Activated naive CD8-positive, alpha-beta T cell treated with anti-CD3 and anti-CD28 coated beads, Interleukin-2, amount 10 ng/mL, durations not matched to agents 7 days and 5 days (primary cell): ENCODE measurements at places on chromosomes 5 and 9. TPM values are rescaled to one million over a fixed set of nuclear protein-coding genes. Genes with fewer than 3 reads are reported as not detected.

Gene KIF24
- total RNA-seq = 6.6 TPM

Gene LCP2
- 452 TPM for total RNA-seq

DNA sequence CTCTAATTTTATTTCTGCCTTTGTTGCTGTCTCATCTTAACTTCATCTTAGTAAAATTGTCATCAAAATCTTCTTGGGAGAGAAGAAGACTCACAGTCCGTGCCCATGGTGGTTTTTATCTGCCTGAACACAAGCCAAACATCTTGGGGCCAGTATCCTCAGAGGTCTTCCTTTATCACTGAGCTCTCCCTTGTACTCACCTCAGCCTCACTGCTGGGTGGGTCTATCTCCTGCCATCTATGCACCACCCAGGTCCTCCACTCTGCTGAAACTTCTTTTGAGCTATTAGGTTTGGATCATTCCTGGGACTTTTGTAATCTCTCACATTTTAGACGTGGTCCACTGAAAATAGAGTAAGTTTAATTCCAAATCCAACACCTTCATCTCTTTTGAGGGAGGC lies 116.3 kb upstream of the EPB41L4A start:
- DNase-seq = no peak

GRCh38 chr9:16728137-16728508 lies 142.3 kb downstream of the BNC2 start:
- DNase-seq = no peak

DNA sequence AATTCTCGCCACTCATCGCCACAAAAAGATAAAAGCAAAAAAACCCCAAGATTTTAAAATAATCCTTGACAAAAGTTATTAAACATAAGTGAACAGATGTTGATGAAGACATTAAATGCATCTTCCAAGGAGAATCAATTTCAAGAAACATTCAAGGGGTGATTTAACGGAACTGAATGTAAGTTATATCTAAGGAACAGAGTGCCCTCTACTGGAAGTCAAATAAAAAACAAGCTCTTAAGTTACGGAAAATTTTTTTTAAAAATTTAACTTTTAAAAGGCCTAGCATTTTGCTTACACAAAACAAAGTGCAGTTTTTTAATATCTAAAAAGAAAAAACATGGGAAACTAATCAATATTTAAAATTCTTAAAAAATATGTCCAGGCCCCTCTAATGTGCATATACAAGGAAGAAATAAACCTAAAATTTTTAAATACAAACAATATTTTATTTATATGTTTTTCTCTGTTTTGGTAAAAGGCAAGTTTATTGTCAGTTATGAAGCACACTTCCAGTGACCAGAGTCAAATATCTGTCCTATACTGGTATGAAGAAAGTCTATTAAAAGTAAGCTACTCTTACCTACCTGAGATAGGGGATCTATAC lies 28.0 kb downstream of the TEX10 start:
- DNase-seq = no peak

DNA sequence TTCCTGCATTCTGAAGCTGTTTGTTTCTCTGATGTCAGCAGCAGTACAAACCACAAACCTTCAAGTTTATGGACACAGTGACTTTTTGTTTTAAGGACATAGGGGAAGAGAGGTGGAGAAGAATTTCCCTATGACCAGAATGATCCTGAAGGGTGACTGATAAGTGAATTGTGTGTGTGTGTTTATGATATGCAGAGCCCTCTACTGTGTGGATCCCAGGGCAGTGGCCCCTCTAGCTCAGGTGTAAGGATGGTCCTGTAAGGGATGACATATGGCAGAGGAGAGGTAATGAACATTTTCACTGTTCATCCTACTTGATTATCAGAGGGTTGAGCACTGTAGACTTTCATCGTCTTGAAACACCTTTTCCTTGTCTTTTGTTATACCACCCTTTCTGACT lies 30.6 kb upstream of the TMED7 start:
- no peak for DNase-seq

- DNase-seq = peak; percentile 54
Measured at GRCh38 chr5:150001660-150002486, 1.3 kb downstream of the HMGXB3 start.

Gene CA9
- total RNA-seq = 1.2 TPM

DNA sequence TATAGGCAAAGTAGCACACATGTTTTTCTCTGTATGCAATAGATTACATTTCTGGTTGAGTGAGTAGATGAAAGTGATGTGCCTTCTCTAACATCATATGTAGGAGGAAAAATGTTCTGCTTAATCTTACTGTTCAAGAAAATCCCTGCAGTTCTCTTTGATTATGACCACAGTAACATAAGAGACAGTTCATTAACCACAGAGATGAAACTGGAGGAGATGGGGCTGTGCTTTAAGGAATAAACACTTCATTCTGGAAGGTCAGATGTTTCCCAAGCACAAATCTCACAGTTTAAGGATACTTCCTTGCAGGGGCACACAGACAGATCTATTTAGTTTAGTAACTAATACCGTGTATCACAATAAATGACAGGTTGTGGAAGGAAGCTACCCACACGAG lies 150.2 kb downstream of the SEMA5A start:
- DNase-seq = no peak

DNA sequence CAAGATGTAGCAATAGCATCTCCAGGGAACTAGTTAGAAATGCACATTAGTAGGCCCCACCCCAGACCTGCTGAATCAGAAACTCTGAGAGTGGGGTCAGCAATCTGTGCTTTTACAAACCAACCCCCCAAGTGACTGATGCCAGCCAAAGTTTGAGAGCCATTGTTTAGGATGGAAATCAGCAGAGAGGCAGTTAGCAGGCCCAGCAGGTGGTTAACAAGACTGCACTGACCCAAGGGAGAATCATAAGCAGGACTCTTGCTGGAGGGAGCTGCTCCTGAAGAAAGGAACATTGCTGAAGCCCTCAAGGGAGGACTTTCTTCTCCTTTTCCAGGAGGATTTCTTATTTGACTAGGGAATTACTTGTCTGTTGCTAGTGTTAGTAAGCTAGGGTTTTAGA lies 74.2 kb upstream of the SLC12A2 start:
- DNase-seq = no peak

Gene SCGB3A1
- total RNA-seq = 6.6 TPM

DNA sequence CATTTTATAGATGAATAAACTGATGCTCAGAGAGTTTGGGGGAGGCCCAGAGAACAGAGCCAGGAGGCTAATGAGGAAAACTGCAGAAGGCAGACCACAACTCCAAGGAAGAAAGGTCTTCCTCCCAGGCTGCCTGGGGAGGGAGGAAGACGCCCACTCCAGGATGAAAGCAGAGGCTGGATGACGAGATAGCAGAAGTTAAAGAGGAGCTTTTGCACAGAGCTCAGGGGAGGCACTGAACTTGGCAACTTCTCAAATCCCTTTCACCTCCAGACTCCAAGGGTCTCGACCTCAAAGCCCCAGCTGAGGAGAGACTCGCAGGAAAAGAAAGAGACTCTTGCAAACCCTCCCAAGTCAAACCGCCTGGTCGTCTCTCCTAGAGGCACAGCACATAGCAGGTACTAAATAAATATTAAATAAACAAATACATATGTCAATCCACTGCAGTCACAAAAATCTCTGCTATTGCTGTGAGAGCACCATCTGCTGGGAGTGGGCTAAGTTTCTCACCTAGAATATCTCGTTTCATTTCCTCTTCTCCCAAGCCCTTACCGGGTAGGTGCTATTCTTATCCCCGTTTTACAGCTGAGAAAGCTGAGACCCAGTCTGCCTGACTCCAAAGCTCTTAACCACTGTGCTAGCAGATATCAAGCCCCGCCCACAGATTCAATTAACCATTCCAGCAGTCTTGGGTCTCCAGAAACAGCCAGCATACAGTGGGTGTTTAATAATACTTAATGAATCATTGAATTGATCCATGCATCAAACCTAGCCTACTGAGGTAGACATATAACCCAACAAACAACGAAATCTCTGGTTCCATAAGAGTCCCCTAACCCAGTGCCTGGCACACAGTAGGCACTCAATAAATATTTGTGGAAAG lies 97.8 kb upstream of the HAND1 start:
- DNase-seq = no peak

DNA sequence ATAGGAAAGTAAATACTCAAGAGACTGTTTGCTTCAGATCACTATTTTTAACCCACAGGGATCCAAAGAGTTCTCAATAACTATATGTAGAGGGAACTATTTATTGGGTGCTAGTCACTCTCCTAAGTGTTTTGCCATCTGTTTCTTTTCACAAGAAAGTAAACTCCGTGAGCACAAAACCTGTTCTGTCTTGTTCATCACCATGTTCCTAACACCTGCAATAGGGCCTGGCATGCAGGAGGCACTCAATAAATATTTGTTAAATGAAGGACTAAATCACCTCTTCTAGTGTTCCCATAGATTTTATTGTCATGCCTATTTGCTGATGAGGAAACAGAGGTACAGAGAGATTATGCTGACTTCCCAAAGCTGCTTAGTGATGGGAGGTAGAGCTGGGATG lies 118.2 kb downstream of the VCAN start:
- DNase-seq = no peak

DNA sequence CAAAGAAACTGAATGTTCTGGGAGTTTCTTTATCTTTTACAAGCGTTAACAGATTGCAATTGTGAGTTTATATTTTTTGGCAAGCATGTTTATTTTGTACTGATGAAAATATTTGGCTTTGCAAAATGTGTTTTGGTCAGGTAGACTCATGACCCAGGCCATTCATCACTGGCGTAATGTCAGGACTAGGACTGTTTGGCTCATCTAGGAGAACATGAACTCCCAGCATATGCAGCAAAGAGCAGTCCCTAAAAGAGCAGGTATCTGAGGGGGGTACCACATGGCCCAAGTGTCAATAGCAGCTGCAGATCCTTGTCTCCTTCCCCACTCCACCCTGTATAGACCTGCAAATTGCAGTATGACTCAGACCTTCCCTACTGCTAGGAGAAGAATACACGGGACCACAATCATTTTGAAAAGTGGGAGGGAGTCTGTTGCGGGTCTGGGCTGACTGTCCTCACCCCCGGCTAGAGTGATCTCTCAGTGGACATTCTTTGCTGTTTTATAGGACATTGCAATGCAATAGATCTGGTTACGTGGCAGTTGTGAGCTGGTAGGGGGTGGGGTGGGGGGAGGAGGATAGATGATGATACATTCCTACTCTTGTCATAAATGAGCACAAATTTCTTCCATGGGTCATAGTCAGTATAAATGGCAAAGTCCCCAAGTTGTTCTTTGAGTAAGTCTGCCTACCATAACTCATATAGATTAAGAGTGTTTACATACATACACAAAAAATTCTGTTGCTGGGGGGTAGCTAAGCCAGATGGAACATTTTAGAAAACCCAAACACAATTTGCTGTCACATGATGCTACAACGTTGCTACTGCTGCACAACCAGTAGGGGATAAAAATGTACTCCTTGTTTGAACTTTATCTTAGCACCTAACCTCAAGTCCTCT lies 20.8 kb upstream of the SNCAIP start:
- no peak for DNase-seq

DNA sequence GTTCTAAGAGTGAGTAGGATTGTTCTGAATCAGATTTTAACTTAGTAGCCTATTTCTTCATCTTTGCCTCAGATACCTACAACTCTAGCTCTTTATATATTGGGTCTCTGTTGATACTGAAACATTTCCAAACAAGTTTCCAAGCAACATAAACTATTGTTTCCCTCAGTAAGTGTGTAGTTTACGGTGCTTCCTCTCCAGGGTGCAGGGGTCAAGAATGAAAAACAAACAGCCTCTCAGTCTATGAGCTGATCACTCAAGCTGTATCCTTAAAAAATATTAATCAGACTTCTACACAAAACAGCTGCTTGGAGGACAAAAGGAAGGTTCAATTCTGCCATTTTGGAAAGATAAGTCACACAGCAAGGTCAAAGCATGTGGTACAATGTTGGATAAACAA lies 75.0 kb downstream of the ADAMTS12 start:
- no peak for DNase-seq

Gene NMUR2
- not detected for total RNA-seq

DNA sequence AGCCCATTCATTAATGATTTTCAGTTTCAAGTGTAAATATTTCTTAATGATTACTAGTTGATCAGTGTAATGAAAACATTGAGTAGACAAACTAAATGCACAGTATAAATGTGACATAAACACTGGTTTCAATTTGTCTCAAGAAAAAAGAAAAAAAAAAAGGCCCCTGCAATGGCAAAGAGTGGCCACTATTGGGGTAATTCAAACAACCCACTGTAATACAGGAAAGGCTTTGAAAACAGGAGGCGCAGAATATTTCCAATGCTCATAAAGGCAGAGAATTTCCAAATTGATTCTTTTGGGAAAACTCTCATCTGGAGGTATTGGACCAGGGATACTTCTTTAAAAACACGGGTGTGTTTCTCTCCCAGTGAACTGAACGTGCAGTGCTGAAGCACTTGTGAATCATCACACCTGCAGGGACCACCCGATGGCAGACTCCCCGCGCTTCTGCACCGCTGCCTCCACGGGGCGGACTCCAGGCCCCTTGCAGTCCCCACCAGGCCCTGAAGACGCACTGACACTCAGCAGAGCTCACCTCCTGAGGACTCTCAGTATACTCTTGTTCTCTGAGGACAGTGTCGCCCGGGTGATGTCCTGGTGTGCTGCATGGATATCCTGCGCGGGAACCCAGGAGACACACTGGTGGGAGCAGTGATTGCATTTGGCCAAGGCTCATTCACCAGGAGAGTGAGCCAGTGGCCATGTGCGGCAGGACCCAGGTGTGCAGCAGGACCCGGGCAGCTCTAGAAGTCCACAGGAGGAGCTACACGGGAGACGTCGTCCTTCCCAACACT lies 227.6 kb upstream of the IRX4 start:
- DNase-seq = no peak

- DNase-seq = no peak
Measured at GRCh38 chr9:136160381-136160841, 41.7 kb upstream of the TMEM250 start.

- DNase-seq = no peak
Measured at GRCh38 chr5:156892223-156892622, 42.1 kb downstream of the PPP1R2B start.

- DNase-seq = no peak
Measured at GRCh38 chr9:125486576-125486975, 220.4 kb downstream of the MAPKAP1 start.

- DNase-seq = no peak
Measured at GRCh38 chr9:18188971-18189370, 285.0 kb upstream of the ADAMTSL1 start.

- peak; percentile 60 for DNase-seq
Measured at GRCh38 chr5:157143127-157143971, 684 bp upstream of the MED7 start.

Gene PCDHGC5
- total RNA-seq = not detected

Gene TRAF1
- 102 TPM for total RNA-seq

- DNase-seq = no peak
Measured at GRCh38 chr9:128887914-128888350, 6.0 kb downstream of the LRRC8A start.

Gene BTNL3
- not detected for total RNA-seq

Gene CBY3
- total RNA-seq = not detected

DNA sequence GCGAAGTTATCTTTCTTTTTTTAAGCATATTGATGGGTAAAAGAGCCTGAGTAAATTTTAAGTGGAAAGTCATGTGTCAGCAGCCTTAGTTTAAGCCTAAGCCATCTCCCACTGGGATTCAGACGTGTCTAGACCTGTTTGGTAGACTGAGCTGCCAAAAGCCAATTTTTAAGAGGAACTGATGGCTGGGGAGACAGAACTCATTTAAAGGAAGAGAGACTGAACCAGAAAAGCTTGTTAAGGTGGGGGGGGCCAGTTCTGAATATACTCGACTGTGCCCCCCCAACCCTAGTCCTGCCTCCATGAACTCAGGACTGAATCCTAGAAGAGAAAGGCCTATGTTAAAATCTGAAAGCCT lies 58.3 kb upstream of the PLPP1 start:
- DNase-seq = no peak

Gene ADGRD2
- not detected for total RNA-seq
